ENCODE measurements at places on chromosomes 4 and X.

- peak; percentile 84 for DNase-seq
These were observed 791 bp downstream of the GUCY1B1 start for GRCh38 chr4:155759372-155760252.

DNA sequence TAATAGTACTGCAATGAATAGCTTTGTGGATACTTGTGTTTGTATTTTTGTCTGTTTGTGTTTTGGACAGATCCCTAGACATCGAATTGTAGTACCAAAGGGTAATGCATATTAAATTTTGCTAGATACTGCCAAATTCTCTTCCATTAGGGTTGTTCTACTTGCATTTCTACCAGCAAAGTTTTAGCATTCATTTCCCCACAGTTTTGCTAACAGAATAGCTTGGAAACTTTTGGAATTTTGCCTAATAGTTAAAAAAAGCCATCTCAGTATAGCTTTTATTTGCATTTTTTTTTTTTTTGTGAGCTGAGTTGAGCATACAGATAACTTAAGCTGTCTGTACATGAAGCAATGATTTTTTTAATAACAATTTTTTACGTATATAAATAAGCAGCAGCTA is 1084.9 kb downstream of the ADGRL3 start:
- no peak for DNase-seq

DNA sequence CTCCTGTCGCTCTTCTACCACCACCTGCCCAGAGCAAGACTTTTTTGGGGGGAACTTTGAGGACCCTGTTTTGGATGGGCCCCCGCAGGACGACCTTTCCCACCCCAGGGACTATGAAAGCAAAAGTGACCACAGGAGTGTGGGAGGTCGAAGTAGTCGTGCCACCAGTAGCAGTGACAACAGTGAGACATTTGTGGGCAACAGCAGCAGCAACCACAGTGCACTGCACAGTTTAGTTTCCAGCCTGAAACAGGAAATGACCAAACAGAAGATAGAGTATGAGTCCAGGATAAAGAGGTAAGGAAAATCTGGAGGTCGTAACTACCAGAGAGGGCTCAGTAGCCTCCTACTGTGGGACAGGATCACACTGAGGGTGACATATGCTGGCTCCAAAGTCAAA is 364.5 kb downstream of the MAPK10 start:
- no peak for DNase-seq

DNA sequence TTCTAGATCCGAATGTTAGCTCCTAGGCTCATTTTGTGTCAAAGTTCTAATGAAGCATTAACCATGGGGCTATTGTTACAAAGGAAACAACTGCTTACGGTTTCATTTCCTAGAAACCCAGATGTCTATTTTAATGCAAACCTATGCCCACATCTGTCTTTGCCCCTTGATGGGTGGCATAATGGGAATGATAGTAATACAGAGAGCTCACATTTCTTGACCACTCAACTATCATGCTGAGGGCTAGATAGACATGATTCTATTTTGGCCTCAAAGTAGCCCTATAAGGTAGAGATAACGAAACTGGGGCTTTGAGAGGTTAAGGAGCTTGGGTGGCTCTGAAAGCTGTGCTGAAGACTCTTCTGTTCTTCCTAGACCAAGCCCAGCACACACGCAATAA is 1.9 kb downstream of the TLR7 start:
- no peak for DNase-seq

GRCh38 chr4:171954650-171955049 is 141.4 kb downstream of the GALNTL6 start:
- DNase-seq, result no peak

DNA sequence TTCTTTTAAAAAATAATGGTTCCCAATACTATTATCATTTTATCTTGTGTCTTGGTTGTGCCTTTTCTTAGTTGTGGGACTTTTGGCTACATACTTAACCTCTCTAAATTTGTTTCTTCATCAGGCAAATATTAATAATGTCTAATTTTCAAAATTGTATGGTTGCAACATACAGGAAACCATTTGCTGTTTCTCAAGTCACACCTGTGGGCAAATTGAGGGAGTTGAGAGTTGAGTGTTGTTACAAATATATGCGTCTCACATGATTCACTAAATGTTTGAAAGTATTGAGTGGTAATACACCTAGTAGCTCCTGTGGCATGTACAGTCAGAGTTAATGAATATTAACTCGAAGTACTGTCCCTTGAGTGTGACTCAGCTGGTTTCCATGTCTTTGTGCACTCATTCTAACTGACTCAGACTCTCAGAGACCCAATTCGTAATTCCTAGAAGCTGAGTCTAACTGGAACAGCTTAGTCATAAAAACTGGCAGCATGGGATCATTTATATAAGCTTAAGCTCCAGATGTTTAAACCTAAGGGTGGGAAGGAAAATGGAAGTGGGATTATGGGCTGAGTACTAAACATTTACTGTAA is 802.4 kb downstream of the TRIML1 start:
- DNase-seq, result no peak

DNA sequence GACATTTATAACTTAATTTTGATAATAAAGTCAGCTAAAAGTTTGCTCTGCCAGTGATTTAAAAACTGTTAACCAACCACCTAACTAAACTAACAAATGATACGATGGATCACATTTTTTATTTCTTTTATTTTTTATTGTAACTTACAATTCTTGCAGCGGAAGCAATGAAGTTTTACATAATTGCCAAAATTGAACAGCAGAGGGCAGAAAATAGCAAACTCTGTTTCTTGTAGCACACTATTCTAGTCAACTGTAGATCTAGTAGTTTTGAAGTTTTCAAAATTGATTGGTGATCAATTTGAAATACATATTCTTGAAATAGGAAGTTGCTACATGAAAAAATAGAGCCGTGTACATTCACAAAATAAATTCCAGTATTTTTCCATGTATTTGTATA is 2.8 kb upstream of the GRIA2 start:
- no peak for DNase-seq

- DNase-seq, result no peak
These were observed 1973.6 kb upstream of the AGA start for GRCh38 chr4:179415847-179416223.

GRCh38 chr4:48022192-48022799 is 5.7 kb downstream of the NIPAL1 start:
- no peak for DNase-seq

GRCh38 chr4:128665514-128665913 is 144.0 kb upstream of the JADE1 start:
- no peak for DNase-seq

DNA sequence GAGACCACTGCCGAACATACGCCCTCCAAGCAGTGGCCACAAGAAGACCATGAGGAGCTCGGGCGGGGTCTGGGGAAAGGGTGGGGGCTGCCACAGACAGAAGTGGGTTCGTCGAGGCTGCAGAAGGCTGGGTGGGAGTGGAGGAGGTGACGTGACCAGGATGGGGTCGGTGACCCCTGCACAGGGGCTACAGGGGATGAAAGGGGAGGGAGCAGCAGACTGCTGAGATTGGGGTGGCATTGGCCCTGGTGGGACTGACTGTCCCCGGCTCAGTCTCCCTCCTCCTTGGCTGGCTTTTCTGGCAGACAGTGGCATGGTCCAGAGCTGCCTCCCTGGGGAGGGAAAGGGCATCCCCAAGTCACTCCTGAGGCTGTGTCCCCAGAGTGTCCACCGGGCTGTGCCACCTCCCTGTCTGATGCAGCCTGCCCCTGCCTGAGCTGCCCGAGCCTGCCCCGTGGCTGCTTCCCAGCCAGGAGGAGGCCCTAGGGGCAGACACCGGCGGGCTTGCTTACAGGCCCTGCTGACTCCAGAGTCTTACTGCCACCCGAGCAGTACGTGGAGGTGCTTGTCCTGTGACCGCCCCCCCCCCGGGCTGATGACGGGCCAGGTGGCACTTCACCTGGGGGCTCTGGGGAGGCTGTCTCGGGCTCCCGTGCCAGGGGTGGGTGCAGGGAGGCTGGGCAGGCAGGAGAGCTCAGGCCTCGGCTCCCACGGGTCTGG is 7.2 kb downstream of the SH3BP2 start:
- DNase-seq, result peak; percentile 46

Data from left hindlimb (tissue), 1 donor.